ENCODE measurements at places on chromosomes 6 and 20.

GRCh38 chr6:146814148-146814750 is 215.5 kb downstream of the ADGB start:
- DNase-seq = no peak

- DNase-seq = no peak
These were observed 10.3 kb upstream of the SLC22A16 start for GRCh38 chr6:110486756-110487155.

DNA sequence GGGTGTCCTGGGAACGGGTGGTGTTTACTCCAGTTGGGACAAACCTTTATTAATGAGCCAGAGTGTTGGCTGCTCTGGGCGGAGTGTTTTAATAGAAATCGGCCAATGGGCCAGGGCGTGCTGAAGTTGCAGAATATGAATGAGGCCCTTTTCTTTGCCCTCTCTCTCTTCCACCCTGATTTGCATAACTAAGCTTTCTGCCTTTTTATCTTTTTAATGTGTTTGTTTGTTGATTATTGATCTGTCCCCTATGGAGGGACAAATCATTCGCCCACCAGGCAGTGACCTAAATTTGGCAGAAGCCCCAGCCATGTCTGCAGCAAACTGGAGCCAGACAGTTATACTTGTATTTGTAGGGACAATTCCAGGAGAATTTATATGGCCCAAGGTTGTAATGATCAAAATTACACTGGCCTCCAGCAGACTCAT is 420.9 kb downstream of the PREX1 start:
- DNase-seq = no peak

- DNase-seq = no peak
These were observed 254.9 kb downstream of the PRL start for GRCh38 chr6:22041797-22042480.
